ENCODE measurements at places on chromosomes 4 and X.

DNA sequence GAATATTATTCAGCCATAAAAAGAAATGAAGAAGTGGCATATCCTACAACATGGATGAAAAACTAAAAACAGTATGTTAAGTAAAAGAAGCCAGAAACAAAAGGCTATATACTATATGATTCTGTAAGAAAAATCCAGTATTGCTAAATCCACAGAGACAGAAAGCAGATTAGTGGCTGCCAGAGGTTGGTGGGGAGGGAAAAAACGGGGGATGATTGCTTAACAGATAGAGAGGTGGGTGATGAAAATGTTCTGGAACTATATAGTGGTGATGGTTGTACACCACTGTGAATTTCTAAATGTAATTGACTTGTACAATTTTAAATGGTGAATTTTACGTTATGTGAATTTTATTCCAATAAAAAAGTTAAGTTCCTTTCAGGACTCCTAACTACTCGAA, 157.6 kb upstream of the SH3RF1 start:
- no peak for DNase-seq

GRCh38 chrX:124488412-124489161, 142.2 kb downstream of the SH2D1A start:
- DNase-seq, result no peak

DNA sequence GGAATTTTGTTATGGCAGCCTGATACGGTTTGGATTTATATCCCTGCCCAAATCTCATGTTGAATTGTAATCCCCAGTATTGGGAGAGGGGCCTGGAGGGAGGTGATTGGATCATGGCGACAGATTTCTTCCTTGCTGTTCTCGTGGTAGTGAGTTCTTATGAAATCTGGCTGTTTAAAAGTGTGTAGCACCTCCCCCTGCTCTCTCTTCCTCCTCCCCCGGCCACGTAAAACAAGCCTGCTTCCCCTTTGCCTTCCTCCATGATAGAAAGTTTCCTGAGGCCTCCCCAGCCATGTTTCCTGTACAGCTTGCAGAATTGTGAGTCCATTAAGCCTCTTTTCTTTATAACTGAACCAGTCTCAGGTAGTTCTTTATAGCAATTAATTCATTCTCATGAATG, 37.9 kb downstream of the SUPT20HL2 start:
- no peak for DNase-seq

GRCh38 chr4:145340071-145340675, 141.5 kb upstream of the SMAD1 start:
- DNase-seq, result no peak

- DNase-seq, result no peak
These were observed 57.5 kb downstream of the PARM1 start for GRCh38 chr4:74990276-74990875.

All from pulmonary artery endothelial cell (primary cell).